Right hindlimb (tissue), 1 donor: ENCODE measurements at places on chromosomes 16 and 17.
A peak's percentile ranks its signal among the peaks of the same experiment; 100 is the strongest.

- no peak for DNase-seq
These were observed 660 bp downstream of the RBBP6 start for GRCh38 chr16:24539850-24540601.

DNA sequence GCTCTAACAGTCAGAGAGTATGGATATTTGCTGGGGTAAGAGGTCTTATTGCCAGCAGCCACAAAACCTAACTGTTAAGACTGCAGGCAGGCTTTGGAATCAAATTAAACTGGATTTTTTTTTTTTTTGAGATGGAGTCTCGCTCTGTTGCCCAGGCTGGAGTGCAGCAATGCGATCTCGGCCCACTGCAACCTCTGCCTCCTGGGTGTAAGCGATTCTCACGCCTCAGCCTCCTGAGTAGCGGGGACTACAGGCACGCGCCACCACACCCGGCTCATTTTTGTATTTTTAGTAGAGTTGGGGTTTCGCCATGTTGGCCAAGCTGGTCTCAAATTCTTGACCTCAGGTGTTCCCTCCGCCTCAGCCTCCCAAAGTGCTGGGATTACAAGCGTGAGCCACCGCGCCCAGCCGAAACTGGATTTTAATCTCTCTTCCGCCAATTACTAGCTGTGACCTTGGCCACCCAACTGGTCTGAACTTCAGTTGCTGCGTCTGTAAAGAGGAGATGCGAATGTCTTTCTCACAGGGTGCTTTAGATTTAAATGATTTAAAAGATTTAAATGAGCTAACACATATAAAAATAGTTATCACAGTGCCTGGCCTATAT is 842 bp downstream of the MRPL10 start:
- DNase-seq: no peak

GRCh38 chr17:19359151-19359550 is 3.4 kb downstream of the B9D1 start:
- peak; percentile 11 for DNase-seq

DNA sequence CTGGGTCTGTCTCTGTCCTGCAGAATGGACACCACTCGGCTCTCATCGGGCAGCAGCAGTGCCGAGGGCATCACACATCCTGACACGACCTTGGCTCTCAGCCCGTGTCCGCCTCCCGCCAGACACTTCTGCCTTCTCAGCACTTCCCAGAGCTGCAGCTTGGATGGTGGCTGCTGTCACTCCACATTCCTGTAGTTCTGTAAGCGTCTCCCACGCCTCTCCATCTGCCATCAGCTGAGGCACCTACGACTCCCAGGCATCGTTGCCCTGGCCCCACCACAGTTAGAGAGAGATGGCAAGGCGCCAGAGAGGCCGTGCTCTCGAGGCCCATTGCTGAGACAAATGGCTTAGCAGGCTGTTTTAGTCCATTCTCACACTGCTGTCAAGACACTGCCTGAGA is 195.9 kb upstream of the CHMP6 start:
- DNase-seq: peak; percentile 66

DNA sequence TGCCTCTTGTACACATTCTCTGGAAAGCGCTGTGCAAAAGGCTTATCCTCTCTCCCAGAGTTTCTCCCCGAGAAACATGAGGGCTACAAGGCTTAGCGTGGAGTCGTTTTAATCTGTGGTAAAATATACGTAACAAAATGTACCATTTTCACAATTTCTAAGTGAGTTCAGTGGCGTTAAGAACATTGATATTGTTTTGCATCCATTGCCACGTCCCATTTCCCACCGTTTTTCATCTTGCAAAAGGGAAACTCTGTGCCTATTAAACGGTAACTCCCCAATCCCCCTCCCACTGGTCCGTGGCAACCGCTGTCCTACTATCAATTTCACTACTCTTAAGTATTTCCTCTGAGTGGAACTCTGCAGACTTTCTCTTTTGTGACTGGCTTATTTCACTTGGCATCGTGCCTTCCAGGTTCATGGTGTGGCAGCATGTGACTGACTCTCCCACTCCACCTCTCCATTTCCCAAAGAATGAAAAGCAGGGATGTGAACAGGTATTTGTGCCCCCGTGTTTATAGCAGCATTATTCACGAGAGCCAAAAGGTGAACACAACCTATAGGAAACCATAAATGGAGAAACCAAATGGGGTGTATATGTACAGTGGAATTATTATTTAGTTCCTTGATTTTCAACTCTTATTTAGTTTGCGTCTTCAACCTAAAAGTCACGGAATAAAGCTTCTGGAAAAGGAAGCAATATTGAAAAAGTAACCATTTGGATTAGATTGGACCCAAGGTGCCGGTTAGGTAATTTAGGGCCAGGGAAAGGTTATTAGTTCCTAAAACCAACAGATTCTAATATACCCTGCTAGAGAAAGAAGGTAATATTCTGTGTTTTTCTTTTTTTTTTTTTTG is 1.1 kb upstream of the USP32 start:
- DNase-seq: peak; percentile 41

DNA sequence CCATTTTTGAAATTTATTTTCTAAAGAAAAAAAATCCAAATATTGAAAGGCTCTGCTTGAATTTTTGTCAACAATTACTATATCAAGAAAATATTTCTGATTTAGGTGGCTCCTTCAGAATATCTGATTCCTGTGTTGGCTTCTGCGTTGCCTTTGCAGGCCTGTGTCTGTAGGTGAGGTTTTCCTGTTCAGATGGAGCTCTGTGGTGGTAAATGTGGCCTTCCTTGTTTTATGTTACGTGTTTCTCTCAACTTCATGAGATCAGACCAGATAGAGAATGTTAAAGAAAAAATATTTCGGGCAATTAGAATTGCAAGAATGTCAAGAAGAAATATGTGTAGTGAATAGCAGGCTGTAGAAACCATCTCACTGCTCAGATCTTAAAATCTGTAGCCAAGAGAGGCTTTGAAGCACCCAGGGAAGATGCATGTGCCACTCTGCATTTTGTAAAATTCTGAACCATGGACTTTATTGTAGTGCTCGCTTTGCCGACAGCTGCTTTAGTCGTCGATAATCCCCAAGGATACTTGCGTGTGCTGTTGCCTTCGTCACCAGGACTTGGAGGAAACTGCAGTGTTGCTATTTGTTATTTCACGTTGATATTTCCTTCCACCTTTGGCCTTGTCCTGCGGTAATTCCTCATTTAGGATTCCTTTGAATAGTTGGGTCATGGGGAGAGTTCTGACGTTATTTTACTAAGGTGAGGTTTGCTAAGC is 69.9 kb downstream of the RPTOR start:
- DNase-seq: no peak

- DNase-seq: no peak
These were observed 112.8 kb downstream of the CLEC16A start for GRCh38 chr16:11056993-11057649.

GRCh38 chr16:79286646-79287423 is 313.7 kb downstream of the MAF start:
- DNase-seq: peak; percentile 88

GRCh38 chr16:19716183-19716582 is 1.8 kb downstream of the KNOP1 start:
- no peak for DNase-seq

- peak; percentile 65 for DNase-seq
These were observed 6.9 kb downstream of the USP6 start for GRCh38 chr17:5122586-5123342.

DNA sequence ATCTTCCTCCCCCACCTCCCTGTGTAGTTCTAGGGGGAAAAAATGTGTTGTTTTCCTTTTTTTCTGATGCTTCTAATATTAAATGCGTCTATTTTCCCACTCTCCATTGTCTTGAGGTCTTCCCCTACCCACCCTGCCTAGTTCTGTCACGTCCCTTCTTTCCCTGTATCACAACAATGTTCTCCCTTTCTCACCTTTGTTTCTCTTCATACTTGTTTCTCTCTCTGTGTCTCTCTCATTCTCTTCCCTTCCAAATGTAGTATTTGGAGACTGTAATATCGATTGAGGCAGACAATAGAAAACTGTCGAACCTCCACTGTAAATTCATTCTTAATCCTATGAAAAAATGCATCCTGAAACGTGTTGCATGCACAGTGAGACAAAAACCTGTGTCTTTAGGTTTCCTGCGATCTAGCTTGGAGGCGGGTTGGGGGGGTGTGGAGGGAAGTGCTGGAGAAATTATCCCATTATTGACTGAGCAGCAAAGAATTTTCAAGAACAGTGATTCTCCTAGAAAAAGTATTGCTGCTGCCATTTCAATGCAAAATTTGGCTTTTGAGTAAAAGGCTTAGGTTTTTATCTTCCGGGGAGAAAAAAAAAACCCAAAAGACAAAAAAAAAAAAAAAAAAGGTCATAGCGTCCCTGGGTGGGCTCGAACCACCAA is 1.3 kb upstream of the PSMB3 start:
- DNase-seq: no peak

GRCh38 chr17:43888548-43888947 is 18.8 kb downstream of the MPP2 start:
- no peak for DNase-seq

DNA sequence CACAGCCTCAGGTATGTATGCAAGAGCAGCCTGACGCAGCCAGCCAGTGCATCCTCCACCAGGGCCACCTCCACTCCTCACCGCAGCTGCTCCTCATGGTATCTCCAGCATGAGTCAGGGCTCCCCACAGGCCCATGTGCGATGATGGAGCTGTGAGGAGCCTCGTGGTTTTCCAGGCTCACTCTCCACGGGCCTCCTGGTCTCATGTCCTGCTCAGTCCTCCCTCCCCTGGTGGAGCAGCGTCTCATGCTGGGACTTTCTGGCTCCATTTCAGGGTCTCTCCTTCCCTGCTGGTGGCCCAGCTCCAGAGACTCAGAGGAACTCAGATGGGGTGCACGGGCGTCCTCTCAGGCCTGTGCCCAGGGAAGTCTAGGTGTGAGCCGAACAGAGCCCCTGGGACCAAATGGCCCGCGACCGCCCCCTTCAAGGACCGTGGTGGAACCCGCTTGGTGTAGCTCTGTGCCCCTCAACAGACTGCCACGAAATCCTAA is 70.4 kb downstream of the METRNL start:
- DNase-seq: no peak

- DNase-seq: no peak
These were observed 65.0 kb downstream of the NXN start for GRCh38 chr17:914561-914960.

- no peak for DNase-seq
These were observed 194.1 kb upstream of the GSE1 start for GRCh38 chr16:85418978-85419491.

DNA sequence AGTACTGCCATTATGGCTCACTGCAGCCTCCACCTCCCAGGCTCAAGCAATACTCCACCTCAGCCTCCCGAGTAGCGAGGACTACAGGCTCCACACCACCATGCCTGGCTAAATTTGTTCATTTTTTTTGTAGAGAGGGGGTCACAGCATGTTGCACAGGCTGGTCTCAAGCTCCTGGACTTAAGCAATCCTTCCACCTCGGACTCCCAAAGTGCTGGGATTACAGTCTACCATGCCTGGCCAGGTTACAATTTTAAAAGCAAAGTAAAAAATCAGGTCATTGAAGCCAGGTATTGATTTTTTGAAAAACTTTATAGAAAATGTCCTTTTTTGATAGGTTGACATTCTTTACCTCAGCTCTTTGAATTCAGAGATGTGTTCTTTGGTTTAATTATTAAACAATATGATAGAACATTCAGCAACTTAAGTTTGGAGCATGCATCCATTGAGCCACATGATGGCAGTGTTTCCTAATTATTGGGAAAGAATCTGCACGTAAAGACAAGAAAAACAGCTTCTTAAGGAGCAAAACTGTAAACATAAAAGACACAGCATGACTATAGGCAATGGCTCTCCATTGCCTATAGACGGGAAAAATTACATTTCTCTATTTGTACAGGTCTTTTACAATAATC is 1.7 kb upstream of the SLC16A11 start:
- DNase-seq: no peak

DNA sequence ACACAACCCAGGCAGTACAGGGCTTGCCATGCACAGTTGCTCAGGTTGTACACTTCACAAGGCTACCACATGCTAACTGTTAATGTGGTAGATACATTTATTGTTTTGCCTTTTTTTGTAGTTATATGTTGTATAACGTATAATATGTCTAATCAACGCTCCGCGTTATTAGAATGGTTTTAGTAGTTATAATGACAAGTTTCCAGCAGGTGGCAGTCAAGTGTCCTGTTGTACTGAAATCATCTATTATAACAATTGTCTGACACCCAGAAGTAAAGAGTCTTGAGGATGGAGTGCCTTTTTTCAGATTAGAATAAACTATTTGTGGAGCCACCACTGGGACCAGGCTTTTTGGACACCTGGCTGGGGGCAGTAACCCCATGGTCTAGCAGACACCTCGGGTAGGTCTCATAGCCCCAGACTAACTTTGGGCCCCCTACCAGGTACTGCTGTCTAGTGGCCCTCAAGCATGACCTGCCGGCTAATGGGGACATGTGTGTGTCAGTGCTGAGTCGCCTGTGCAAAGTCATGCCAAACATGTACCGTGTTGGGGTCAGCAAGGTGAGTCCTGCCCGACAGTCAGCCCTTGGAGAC is 32.8 kb downstream of the MYO15A start:
- no peak for DNase-seq

- DNase-seq: no peak
These were observed 211.7 kb downstream of the XYLT1 start for GRCh38 chr16:17258848-17259713.

DNA sequence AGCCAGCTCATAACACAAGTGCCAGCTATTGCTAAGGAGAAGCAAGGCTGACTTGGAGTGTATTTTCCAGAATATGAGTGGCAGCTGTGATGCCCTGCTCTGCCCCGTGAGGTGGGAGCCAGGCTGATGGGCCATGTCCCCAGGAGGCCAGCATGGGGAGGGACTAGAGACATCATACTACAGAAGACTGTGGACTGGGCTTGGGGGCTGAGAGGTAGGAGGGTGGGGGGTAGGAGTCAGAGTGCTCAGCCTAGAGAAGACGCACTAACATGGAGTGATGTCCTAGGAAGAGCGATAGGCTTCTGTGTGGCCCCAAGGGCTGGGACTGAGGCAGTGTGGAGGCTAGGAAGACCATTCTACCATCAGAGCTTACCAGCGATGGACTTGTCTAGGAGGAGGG is 143.7 kb downstream of the WSCD1 start:
- DNase-seq: no peak

- no peak for DNase-seq
These were observed 119.4 kb downstream of the KCNJ2 start for GRCh38 chr17:70288540-70289290.

- DNase-seq: no peak
These were observed 24.9 kb downstream of the TPSG1 start for GRCh38 chr16:1200014-1200627.

DNA sequence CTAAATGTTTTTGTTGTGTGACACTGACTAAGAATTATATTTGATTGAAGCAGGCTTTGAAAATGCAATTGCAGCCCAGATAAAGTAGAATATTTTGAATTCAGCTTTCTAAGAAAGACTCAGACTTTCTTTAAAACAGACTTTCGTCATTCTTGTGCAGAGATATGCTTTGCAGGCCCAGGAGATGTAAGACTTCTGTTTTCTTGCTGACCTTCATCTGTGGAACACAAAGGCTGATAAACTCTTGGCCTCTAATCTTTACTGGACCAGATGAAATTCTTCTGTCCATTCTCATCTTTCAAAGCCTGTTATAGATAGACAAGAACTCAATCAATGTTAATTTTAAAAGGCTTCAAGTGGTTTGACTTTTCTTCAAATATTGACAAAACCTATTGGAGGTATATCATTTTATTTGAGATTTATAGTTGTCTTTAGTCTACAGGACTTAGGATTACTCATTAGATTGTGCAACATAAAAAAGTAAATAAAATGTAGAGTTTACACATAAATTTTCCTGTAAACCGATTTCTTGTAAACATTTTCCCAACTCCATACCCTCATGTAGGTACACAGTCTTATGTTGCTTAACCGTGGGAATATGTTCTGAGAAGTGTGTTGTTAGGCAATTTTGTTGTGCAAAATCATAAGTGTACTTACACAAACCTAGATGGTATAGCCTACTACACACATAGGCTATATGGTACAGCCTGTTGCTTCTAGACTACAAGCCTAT is 94.2 kb downstream of the MAP2K4 start:
- DNase-seq: no peak
